ENCODE measurements at places on chromosomes 4 and X.

- no peak for DNase-seq
Observed at GRCh38 chrX:153778684-153779101, 2.1 kb upstream of the SRPK3 start.

- DNase-seq: no peak
Observed at GRCh38 chrX:136086521-136086920, 60.8 kb upstream of the FHL1 start.

DNA sequence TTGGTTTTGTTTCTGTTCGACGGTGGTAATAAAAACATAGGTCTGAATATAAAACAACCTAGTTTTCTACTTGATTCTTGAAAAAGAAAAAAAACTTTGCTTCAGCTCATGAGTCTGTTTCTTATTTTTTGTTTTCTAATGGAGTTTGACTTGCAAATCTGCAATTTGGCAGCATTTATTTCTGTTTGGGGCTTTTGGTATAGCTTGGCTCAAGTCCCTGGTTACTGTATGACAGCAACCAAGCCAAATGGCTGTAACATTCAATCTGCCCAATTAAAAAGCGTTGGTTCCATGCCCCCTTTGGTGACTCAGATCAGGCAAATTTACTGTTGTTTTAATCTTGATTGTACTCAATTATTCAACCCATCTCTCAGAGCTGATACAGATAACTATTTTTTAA, 263.4 kb downstream of the GRIA3 start:
- DNase-seq: no peak

- DNase-seq: no peak
Observed at GRCh38 chr4:98518559-98519267, 139.7 kb downstream of the TSPAN5 start.
